ENCODE measurements at places on chromosomes 1 and 21.

- DNase-seq: peak; percentile 57
Observed at GRCh38 chr1:112808861-112809684, 93.9 kb upstream of the PPM1J start.

DNA sequence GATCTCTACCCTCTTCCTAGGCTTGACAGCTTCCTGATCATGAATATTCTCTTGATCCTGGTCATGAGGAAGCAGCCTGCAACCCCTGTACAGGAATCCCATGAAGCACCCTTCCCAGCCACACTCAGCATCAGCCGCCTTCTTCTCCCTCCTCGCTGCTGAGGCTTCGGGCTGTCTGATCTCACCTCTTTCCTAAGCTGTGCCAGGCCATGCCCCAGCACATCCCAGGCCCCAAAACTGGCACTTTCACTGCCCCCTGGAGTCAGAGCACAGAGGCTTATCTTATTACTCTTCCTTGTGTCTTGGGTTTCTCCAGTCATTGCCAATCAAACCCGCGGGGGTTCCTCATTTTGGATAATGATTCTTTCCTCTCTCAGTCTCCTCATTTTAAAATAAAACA is 259.5 kb downstream of the RGS7 start:
- no peak for DNase-seq

DNA sequence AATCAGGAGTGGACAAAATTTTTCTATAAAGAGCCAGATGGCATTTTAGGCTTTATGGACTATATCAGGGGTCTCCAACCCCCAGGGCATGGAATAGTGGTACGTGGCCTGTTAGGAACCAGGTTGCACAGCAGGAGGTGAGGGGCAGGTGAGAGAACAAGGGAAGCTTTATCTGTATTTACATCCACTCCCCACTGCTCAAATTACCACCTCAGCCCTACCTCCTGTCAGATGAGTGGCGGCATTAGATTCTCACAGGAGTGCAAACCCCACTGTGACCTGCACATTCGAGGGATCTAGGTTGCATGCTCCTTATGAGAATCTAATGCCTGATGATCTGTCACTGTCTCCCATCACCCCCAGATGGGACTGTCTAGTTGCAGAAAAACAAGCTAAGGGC is 13.9 kb downstream of the PHTF1 start:
- no peak for DNase-seq

GRCh38 chr1:85846706-85847105 is 138.5 kb upstream of the ZNHIT6 start:
- DNase-seq: no peak

- DNase-seq: no peak
Observed at GRCh38 chr1:19370453-19371170, 58.5 kb downstream of the SLC66A1 start.

GRCh38 chr1:191592907-191593306 is 565.4 kb upstream of the RGS18 start:
- DNase-seq: no peak

- peak; percentile 14 for DNase-seq
Observed at GRCh38 chr1:246785494-246786111, 61.4 kb downstream of the SCCPDH start.

DNA sequence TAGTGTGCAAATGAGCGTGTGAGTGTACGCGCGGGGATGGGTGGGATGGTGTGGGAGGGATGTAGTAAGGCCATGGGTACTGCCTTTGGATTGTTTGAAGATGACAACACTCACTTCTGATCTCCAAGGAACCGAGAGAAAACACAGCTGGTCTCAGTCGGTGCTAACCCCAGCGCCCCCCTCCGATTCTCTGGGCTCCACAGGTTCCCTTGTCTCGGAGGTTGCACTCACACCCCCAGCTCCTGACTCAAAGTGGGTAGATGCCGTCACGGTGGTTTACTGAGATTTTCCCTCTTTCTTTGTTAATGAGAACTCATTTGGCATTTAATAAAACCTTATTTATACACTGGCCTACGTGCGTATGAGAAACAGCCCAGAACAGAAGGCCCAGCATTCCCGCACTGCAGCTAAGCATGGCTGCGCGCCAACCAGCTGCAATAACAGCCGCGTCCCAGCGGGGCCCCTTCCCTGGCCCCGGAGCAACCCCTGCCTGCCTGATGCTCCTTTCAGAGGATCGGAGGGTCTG is 25.8 kb downstream of the ABCA4 start:
- DNase-seq: peak; percentile 86

DNA sequence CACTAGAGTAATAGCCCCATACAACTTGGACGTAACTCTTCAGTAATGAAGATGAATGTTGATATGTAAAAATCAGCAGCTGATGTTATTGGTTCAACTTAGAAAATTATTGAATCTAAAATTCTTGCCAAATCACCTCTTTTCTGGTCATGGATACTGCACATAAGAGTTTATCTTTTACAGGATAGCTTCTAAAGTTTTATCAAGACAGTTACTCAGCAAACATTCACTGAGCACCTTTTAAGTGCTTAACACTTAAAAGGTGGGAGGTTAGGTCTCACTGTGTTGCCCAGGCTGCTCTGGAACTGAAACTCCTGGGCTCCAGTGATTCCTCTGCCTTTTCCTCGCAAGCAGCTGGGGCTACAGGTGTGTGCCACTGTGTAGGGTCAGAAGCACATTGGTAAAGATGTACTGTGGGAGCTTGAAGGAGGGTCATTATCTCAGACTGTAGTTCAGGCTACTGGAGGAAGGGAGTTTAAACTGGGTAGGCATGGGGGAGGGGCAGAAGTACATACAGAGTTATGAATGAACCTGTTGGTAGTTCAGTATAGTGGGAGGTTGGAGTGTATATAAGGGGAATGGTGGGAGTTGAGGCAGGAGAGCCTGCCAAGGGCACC is 2.0 kb downstream of the MPZL1 start:
- no peak for DNase-seq

DNA sequence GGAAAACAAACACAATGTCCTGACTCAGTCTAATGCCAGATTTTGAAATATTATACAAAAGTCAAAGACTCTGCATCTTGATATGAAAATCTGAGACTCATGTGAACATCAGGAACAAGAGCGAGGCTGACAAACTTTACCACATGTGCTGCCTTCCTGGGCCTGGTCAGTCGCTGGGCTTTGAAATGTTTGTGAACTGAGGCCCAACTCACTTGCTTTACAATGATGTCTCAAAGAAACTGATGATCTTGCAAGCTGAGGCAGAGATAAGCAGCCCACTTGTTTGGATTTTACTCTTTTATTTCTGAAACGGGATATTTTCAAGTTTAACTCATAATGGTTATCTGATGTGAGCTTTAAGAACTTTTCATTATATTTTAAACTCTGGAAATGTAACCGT is 2.1 kb downstream of the BCAR3 start:
- DNase-seq: no peak

GRCh38 chr1:203167026-203167912 is 8.4 kb downstream of the MYBPH start:
- no peak for DNase-seq

- no peak for DNase-seq
Observed at GRCh38 chr1:211344152-211344618, 17.6 kb downstream of the TRAF5 start.

- DNase-seq: no peak
Observed at GRCh38 chr1:91613595-91613994, 112.9 kb downstream of the CDC7 start.

GRCh38 chr1:241465673-241466072 is 53.9 kb downstream of the FH start:
- no peak for DNase-seq

DNA sequence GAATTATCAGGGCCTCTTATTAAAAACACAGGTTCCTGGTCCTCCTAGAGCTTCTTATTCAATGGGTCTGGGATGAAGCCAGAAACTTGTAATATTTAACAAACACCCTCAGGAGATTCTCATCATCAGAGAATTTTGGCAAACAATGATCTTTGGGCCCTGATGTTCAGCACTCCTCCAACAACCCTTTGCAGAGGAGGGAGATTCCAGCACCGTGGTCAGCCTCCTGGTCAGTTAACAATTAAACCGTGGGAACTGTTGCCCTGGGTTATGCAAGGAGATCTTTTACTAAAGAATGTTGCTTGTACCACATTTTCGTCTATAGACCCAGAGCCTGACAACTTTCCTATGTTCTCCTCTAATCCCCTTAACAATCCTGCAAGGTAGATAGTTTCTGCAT is 294.4 kb downstream of the PLPP3 start:
- peak; percentile 45 for DNase-seq

- peak; percentile 99 for DNase-seq
Observed at GRCh38 chr1:98086796-98087441, 166.1 kb upstream of the DPYD start.

DNA sequence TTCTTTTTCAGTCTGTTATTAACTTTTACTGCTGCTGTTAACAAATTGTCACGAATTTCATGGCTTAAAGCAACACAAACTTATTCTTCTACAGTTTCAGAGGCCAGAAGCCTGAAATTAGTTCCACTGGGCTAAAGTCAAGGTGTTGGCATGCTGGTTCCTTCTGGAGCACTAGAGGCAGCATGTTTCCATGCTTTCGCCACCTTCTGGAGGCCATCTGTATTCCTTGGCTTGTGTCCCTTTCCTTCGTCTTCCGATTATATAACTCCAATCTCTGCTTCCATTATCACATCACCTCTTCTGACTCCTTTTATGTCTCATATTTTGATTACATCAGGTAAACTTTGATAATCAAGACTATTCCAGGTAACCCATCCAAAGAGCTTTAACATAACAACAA is 1742.1 kb downstream of the BRINP3 start:
- no peak for DNase-seq

DNA sequence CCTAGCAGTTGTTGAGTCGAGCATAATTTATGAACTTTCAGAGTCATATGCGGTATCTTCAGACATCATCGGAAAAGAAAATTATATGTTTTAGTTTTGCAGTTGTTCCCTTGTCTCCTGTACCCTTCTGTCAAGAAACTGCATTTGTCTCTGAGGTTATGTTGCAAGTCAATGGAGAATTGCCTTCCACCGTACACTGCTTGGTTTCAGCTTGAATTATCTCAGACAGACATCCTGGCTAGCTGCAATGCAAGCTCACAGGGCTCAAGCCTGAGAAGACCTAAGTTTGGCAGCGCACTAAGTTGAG is 156.0 kb downstream of the NFIA start:
- no peak for DNase-seq

GRCh38 chr1:111476761-111477309 is 3.1 kb downstream of the C1orf162 start:
- no peak for DNase-seq

DNA sequence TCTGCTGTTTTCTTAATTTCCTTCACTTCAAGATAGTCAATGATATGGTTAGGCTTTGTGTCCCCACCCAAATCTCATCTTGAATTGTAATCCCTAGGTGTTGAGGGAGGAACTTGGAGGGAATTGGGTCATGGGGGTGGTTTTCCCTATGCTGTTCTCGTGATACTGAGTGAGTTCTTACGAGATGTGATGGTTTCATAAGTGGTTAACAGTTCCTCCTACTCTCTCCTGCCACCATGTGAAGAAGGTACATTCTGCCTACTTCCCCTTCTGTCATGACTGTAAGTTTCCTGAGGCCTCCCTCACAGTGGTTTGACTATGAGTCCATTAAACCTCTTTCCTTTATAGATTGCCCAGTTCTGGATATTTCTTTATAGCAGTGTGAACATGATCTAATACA is 74.0 kb upstream of the SAMSN1 start:
- DNase-seq: no peak

DNA sequence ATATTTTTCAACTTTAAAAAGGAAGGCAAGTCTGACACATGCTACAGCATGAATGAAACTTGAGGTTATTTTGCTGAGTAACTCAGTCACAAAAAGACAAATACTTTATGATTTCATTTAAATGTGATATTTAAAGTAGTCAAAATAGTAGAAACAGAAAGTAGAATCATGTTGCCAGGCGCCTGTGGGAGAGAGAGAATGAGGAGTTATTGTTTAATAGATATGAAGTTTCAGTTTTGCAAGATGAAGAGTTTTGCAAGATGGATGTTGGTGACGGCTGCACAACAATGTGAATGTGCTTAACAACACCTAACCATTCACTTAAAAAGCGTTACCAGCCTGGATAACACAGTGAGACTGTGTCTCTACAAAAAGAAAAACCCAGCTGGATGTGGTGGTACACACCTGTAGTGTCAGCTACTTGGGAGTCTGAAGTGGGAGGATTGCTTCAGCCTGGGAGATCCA is 20.7 kb upstream of the ATP1A1 start:
- DNase-seq: no peak

DNA sequence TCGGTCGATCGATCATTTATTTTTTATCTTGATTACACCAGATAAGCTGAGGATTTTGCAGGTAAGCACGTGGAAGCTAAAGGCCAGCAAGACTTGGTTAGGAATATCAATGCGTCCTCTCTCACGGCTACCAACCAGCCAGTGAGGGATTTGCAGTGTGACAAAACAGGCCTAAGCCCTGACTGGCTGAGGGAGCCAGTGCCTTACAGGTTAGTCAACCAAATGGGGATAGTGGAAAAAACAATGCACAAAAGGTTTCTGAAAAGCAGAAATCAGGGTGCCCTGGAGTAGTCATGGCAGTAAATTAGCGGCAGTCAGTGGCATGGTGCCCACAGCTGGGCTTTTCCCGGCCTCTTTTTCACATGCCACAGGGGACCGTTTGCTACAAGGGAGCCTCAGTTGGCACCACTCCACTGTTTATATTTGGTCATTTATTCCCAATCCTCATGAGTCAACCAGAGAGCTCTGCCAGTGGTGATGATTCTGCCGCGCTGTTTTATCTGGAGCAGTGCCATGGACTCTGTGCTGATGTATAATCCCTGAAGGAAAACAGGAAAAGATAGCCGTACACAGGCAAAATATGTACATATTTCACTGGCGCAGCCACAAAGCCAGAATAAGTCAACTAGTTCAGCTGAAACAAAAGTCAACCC is 167.6 kb downstream of the RHOU start:
- peak; percentile 99 for DNase-seq

DNA sequence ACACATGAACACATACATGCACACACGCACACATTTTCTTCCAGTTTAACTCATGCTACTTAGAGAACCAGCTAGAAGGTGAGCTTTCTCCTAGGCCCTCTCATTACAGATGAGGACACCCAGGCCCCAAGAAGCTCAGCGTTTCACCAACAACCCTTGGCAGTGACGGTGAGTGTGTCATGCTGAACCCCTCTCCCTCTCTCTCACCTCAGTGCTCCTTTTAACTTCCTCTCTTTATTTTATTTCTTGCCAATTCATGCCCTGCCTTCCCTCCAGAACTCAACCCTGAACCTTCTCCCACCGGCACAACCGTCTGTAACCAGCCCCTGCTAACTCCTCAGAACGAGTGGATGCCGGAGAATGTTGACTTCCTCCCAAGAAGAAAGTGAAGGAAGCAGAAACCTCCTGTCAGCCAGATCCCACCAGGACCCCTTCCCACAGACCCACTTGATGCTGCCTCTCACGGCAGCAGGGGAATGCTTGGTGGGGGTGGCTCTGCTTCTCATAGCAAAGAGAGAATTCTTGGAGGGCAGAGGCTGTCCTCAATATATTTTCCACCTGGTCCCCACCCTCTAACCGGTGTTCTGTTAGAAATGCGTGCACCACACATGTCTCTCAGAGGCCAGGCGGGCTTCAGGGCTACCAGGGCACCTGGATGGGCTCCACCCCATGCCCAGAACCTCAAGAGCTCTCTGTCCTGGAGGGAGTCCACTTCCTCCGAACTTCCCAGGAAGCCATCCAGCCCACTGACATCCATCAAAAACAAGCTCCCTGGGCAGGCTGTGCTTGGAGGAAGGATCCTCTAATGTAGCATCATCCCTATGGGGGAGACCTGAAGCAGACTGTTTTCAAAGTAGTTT is 134.0 kb downstream of the TOMM20 start:
- no peak for DNase-seq

Data from fibroblast of skin of right quadriceps (primary cell).